A172 (cell line): ENCODE measurements at places on chromosomes 11 and 22. TPM values are rescaled to one million over a fixed set of nuclear protein-coding genes. Genes with fewer than 3 reads are reported as not detected.

PEX16 gene
- 37.7 and 48.0 TPM in 2 replicates for total RNA-seq

DNA sequence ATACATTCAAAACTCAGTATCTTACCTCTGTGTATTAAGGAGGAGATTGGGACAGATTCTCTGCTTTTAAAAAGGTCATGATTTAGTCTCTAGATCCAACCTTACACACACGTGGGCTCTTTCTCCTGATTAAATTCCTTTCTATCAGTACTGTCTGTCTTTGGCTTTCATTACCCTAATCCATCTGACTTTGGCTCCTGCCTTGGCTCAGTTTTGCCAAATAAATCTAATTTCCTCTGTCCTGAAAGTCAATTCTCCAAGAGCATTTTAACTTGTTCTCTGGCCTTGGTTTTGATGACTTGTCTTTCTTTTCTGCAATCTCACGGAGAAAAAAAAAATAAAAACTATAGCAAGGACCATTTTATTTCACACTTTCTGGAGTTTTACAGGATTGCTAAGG lies 176.6 kb upstream of the PDGFD start:
- DNase-seq = no peak

DNA sequence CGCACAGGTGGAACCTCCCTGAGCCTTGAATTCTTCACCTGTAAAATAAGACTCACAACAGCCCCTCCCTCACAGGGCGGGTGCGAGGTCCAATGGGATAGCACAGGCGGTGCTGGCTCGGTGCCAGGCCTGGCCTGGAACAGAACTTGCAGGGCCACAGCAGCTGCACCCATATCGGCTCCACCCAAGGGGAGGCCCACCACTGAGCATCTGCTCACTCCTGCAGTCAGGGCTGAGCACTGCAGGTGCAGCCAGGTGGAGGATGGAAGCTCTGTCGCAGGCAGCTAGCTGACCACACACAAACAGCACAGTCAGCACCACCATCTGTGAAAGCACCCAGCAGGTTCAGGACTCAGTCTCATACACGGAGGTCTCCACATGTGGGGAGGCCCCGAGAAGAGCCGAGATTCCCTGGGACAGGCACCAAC lies 19.6 kb downstream of the VPS37C start:
- no peak for DNase-seq

DNA sequence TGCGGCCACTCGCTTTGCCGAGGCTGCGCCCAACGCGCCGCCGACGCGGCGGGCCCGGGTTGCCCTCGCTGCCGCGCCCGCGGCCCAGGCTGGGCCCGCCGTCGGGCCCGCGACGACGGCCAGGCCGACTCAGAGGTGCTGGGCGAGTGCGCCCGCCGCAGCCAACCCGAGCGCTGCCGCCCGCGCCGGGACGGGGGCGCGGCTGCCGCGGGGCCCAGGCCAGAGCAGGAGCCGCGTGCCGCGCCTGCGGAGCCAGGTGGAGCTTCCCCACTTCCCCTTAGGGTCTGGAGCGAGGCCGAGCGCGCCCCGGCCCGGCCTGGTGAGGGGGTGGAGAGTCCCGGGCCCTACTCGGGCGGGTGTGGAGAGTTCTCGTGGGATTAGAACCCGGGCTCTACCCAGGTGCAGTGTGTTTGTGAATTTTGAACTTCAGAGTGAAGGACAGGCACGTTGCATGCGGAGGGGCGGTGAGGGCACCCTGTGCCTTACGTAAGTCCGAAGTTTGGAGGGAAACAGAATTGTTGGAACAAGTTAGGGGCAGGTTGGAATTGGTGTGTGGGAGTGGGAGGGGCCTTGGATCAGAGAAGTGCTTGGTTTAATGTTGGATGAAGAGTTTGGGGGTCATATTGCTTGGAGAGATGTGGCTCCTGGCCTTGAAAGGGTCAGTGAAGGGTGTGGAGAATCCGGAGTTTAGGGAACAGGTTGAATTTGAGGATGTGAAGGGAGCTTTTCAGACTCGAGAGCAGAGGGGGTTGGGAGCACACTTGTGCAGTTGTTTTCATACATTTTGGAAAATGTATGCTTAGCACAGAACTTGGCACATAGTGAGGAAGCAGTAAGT lies 697 bp downstream of the RNF169 start:
- peak; percentile 39 for DNase-seq

SERPING1 gene
- total RNA-seq = 0.74 and 4.8 TPM in 2 replicates

SLCO2B1 gene
- total RNA-seq = 1.2 and 2.0 TPM in 2 replicates

OR10G7 gene
- total RNA-seq = not detected in 2 replicates

GRCh38 chr11:33622186-33622585 lies 78.4 kb downstream of the C11orf91 start:
- no peak for DNase-seq

P2RY2 gene
- total RNA-seq = not detected in 2 replicates

DDI1 gene
- not detected in 2 replicates for total RNA-seq

GRCh38 chr11:68312117-68312779 lies at the start of gene LRP5:
LRP5 (plus strand) TSS chr11:68312591; CDS start chr11:68312715, 124 bp downstream.
- no peak for DNase-seq

GRCh38 chr11:68660066-68660810 lies 24.1 kb upstream of the GAL start:
- DNase-seq = no peak

TIMP3 gene
- 9.0 and 17.6 TPM in 2 replicates for total RNA-seq

DNA sequence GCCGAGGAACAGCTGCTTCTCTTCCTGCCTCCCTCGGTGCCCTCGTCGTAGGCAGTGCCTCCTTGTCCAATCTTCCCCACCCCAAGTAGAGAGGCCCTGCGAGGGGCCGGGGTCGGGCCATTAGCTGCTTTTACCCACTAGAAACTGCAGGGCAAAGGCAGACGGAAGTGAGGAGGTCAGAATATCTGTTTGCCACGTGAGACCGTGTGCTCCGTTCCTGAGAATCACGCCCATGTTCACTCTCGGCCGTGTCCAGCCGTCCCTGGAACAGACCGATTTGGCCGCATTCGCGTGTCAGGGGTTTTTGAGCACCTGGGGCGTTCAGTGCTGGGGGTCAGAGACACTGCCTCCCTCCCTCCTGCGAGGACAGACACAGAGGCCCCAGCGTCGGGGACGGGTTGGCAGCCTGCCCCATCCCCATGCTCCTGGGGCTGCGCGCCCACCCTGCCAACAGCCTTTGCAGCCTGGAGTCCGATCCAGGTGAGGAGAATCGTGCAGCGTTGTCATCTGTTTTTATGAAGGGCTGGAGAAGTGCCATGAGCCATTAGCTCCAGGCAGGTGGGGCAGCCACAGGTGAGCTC lies 982.2 kb downstream of the BRD1 start:
- no peak for DNase-seq

DNA sequence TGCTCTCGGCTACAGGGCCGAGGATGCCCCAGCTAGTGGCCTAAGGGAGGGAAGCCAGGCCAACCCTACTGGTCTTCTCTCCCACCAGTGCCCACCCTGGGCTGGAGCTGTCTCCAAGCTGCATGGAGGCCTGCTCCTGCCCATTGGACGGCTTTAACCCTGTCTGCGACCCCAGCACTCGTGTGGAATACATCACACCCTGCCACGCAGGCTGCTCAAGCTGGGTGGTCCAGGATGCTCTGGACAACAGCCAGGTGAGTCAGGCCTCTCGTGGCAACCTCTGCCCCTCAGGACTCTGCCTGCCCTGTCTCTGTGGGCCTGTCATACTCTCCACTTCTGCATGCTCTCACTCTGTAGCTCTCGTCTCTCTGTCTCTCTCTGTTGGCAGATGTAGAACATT lies 44.1 kb upstream of the TPBGL start:
- no peak for DNase-seq

MMP13 gene
- total RNA-seq = 2.3 and 4.2 TPM in 2 replicates

DNA sequence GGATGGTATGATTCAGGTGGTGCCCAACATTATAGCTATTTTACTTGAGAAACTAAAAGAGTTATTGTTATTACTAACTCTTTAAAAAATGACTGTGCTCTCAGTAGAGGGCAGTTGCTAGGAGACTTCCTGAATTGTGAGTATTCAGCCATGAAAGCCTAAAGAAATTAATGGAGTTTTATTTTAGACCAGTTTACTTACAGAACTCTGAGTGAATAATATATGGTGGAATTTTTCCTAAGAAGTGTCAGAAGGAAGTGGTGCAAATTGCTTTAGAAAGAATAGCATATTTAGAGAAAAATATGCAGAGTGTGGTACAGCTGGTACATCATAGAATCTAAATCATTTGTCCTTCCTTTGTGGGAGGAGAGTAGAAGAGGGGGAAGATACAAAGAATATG lies 689.9 kb upstream of the CCDC90B start:
- DNase-seq = peak; percentile 11

DNA sequence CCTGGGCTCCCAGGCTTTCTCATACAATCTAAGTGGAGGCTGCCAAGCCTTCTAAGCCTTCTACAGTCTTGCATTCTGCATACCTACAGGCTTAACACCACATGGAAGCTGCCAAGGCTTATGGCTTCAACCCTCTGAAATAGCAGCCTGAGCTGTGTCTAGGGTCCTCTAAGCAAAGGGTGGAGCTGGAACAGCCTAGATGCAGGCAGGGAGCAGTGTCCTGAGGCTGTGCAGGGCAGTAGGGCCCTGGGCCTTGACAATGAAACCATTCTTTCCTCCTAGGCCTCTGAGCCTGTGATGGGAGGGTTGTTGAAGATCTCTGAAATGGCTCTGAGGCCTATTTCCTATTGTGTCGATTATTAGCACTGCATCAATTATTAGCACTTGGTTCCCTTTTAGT lies 150.9 kb upstream of the GRK3 start:
- DNase-seq = no peak

- DNase-seq = no peak
These were observed 8.1 kb downstream of the SERHL2 start for GRCh38 chr22:42561856-42562255.
